ENCODE measurements at places on chromosomes 7 and 10.

GRCh38 chr7:116981939-116982338 is 28.6 kb downstream of the ST7 start:
- DNase-seq: no peak

- DNase-seq: no peak
Measured at GRCh38 chr10:1101946-1102345, 45.8 kb downstream of the WDR37 start.

DNA sequence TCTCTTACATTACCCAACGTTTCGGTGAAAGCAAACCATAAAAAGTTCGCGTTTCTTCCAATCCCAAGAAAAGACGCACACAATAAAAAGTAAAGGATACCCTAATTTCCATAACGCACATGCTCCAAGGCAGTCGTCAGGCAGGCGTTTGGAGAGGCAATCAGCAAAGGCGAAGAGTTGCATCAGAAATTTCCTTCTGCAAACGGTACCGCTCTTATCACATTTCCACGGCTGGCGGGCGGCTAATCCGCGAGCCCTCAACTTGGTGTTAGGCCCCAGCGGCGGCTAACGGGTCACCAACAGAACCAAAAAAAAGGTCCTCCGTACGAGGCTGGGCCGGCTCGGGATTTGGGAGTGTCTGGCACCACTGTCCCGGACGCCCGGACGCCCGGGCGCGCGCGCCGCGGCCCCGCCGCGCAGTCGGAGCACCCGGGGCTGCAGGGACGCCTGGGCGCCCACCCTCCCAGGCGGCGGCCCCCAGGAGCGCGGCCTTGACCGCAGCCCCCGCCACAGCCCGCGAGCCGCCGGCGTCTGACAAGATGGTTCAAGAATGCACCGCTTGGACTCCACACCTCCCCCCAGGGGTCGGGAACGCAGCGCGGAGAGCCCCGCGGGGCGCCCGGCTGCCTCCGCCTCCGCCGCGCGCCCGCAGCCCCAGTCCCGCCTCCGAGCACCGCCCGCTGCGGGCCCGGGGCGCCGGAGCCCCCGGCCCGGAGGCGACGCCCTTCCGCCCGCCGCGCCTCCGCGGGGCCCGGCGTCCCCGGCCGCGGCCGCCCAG is 9.8 kb upstream of the GRB10 start:
- no peak for DNase-seq

- no peak for DNase-seq
Measured at GRCh38 chr7:2129323-2130095, 103.2 kb downstream of the MAD1L1 start.

DNA sequence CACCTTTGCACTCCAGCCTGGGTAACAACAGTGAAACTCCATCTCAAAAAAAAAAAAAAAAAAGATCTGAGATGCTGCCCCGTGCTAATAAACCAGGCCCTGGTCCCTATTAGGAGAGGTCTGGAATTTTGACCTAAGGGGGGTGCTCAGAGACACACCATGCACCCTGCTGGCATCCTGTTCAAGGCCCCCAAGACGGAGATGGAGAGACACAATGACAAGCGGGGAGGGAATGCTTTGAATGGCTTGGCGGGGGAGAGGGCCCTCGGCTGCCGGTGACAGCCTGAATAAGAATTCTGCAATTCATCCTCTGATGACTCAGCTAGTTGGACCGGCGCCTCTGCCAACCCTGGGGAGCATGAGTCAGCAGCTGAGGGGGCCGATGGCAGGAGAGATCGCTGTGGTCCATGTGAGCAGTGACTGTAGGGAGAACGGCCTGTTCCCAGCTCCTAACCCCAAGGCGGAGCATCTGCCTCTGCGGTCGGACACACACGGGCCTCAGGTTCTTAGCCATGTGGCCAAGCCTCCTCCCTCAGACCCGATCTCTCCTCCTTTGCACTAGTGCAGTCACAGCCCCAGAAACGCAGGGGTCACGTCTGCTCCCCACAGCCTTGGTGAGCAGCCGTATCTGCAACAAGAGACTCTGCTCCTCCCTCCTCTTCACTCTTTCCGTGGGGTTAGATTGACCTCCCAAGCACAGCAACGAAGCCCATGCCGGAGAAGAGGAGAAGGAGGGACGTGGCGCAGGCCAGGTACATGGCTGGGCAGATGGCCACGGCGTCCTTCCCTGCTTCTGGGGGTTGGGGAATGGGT is 14.9 kb downstream of the TRIM56 start:
- DNase-seq: peak; percentile 39

- no peak for DNase-seq
Measured at GRCh38 chr10:58588673-58589265, 76.1 kb downstream of the BICC1 start.

- no peak for DNase-seq
Measured at GRCh38 chr7:86667732-86668131, 24.0 kb downstream of the GRM3 start.

DNA sequence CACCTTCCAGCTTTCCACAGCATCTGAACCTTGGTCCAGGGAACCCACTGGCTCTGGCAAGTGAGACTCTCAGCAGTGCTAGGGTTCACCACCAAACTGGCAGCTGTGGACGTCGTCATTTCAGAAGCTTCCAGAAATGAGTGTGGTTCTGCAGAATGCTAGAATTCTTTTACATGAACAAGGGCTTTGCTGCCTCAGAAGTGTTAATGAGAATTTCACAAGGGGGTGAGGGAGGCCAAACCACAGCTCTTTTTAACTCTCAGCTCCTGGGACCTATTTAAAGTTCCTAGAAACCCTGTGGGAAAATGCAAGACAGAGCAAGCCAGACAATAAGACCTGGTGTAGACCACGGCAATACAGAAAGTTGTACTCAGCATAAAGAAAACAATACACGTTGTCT is 129.3 kb upstream of the BET1 start:
- DNase-seq: no peak

- no peak for DNase-seq
Measured at GRCh38 chr10:43781480-43782361, 133.0 kb upstream of the ZNF32 start.

DNA sequence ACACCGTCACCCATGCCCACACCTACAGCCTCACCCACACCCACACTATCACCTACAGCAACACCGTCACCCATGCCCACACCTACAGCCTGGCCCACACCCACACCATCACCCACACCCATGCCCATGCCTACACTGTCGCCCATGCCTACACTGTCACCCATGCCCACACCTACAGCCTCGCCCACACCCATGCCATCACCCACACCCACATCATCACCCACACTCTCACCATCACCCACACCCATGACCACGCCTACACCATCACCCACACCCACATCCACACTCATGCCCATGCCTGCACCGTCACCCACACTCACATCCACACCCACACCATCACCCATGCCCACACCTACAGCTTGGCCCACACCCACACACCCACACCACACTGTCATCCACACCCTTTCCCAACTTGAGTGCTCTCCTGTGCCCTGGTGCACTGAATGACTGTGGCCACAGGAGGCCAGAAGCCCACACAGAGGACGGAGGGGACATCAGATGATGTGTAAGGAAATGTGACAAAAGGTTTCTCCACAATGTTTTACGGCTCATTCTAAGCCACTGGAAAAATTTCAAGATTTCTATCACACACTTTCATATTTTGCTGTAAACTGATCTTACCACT is 153.3 kb downstream of the WDR37 start:
- no peak for DNase-seq

- DNase-seq: no peak
Measured at GRCh38 chr10:65570143-65571010, 1355.5 kb upstream of the LRRTM3 start.

DNA sequence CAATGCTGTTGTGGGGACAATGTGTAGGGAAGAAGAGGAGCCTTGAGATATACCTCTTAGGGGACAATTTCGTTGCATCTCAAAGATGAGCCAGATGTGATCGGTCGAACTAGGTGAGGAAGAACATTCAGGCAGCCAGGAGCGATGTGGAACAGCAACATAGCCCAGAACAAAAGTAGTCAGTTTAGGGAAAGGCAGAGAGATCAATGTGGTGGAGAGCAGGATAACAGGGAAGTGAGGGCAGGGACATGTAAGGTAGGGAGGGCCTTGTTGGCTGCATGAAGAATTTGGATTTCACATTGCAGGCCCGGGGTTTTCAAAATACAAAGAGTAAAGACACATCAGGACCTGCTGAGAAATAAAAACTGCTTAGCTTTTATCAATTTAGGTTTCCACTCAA is 29.1 kb upstream of the MACC1 start:
- no peak for DNase-seq

- DNase-seq: no peak
Measured at GRCh38 chr10:13233358-13233757, 816 bp downstream of the UCMA start.

- DNase-seq: no peak
Measured at GRCh38 chr10:34816501-34817002, 1.5 kb upstream of the PARD3 start.

DNA sequence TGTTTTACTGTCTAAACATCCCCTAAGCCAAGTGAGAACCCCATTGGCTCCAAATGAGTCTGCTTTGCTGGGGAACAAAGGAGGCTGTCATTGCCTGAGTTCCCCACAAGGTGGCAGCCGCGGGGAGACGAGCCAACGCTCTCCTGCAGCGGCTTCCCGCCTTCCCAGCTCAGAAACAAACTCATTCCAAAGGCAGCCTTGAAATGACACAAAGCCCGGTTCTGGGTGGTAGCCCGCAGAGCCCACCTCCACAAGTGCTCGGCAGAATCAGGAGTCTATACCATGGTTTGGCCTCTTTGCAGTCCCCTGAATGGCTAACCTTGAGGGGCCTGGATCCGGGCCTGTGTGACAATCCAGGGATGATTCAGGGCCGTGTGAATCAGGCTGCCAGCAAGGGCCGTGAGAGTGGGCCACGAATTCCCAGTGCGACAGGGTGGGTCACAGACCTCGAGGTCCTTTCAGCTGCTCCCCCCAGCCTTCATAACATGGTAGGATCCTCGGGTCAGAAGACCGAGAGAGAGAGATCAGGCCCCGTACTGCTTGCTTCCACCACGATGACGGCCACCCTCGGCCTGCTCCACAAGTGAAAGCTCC is 79.7 kb downstream of the DLG5 start:
- peak; percentile 10 for DNase-seq

DNA sequence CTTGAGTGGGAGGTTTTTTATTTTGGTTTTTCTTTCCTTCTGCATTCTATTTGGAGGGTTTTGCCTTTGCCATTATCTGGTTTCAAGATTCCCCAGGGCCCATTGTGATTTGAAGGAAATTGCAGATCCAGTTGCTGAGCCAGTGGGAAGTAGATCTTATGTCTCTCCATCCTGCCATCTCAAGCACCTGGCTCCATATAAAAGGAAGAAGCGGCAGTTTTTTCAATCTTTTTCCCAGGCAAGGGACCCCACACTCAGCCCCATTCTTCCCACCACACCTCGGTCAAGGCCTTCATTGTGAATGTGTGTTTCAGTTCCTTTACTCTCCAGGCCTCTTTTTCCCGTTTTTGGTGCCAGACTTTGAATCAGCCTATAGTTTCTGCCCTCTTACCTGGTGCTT is 95.8 kb downstream of the MYO3A start:
- no peak for DNase-seq

DNA sequence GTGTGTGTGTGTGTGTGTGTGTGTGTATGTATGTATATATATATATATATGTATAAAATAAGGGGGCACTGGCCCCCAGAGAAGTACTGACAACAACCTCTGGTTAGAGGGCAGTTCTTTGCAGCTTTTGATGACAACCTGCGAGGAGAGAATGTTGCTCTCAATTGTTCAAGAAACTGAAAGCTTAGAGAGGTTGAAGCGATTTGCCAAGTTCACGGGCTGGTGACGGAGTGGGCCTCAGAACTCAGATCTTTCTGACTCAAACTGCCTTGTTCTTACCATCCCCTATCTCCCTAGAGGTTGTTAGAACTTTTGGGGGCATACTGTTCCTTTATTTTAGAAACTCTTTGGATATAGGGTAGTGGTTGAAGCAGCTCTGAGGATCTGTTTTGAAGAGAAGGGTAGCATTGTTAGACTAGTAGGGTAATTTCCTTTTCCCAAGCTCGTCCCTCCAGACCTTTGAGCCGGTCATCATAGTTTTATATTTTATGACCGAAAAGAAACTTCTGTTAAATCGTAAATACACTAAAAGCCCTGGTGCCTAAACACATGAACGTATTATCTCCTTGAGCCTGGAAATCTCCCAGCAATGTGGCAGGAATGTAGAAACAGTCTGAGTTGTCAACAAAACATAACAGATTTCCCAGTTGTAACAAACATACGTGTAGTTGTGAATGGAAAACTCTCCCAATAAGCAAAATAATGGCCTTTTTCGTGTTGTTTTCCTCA is 541.7 kb upstream of the GALNT17 start:
- no peak for DNase-seq

DNA sequence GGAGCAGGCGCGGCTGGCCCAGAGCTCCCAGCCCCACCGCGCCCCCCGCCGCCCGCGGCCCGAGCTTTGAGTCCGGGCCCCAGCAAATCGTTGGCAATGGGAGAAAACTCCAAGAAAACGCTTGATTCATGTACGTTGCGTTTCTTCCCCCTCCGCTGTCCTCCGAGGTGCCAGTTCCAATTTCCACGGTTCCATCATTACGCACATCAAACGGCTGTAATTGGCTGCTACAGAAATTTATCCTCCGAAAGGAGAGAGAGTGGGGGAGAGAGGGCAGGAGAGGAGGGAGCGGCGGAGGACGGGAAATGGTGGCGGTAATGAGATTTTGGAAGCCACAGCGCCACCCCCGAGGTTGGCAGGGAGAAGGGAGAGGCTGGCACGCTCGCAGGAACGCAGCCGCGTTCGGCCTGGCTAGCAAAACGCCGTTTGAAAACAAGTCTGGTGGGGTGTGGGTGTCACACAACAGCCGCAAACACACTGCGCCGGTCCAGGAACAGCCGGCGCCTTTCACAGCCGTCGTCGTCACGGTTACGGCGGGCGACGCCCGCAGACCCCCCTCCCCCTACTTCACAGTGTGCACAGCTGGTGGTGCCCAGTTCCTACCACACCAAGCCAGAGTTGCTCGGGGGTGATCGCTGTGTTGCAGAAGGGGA is 57.5 kb downstream of the UNCX start:
- DNase-seq: no peak

GRCh38 chr7:75055830-75056772 is 17.5 kb downstream of the RCC1L start:
- DNase-seq: peak; percentile 49

DNA sequence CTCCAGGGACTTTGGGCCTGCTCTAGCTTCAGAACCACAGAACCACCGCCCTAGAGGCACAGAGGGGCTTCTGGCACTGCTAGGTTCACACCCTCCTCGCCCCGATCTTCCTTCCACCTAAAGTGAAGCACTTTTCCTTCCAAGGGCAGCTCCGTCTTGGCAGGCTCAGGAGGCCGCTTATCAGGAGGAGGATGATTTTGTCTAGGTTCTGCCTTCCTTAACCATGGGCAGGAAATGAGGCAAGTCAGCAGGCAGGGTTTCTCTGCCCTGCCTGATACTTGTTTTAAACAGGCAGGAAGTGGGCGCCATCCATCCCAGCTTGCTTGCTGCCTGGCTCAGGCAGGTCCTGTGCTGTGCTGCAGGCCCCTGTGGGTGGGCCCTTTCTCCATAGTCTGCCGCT is 8.3 kb upstream of the ATP6V0E2 start:
- DNase-seq: no peak

GRCh38 chr10:116948530-116948870 is 56.5 kb downstream of the SHTN1 start:
- DNase-seq: no peak
